Foreskin fibroblast (primary cell): ENCODE measurements at places on chromosomes 6 and 20.

DNA sequence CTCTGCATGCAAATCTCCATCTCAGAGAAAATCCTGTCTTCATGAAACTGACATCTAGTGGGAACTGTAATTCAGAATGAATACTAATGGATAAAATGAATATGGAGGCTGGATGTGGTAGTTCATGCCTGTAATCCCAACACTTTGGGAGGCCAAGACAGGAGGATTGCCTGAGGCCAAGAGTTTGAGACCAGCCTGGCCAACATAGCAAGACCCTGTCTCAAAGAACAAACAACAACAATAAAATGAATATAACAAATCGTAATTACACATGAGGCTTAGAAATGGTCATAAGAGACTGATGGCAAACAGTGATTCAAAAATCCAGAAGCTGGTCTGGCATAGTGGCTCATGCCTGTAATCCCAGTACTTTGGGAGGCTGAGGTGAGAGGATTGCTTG lies 44.6 kb upstream of the DSN1 start:
- no peak for DNase-seq

DNA sequence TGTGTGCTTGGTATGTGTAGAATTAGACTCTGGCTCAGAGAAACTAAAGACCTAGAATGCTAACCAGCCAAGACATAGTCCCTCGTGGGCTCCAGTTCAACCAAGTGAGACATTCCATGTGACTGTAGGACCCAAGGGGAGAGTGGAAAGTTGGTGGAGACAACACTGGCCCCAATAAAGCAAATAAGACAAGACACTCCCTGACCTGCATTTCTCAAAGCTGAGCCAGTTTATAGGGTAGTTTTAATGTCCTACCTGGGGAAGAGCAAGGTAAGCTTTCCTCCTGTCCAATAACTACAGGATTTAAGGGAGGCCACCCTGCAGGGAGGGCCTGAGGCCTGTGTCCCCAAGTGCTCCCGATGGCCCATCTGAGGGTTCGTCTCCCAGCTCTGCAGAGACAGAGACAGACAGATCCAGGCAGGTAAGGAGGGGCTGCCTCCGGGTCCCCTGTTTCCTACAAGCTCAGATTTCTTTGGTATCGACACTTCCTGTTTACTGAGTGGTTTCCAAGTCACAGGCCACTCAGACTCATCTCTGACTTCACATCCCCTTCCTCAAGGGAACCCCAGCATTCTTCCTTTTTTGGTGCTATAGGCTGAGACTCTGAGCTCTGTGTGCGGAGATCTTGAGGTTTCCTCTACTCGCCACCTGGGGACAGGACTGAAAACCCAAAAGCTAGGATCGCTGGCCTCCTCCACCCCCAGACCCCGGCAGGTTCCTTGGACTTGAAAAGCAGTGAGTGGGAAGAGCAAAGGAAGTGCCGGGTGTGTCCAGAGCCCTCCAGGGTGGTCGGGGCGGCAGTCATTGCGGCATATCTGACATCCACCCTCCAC lies 92.4 kb downstream of the PRND start:
- DNase-seq = no peak

GRCh38 chr6:53148684-53149083 lies at the start of gene GCM1:
GCM1 (minus strand) TSS chr6:53148841; CDS start chr6:53145632, 3,209 bp downstream.
- DNase-seq = no peak

DNA sequence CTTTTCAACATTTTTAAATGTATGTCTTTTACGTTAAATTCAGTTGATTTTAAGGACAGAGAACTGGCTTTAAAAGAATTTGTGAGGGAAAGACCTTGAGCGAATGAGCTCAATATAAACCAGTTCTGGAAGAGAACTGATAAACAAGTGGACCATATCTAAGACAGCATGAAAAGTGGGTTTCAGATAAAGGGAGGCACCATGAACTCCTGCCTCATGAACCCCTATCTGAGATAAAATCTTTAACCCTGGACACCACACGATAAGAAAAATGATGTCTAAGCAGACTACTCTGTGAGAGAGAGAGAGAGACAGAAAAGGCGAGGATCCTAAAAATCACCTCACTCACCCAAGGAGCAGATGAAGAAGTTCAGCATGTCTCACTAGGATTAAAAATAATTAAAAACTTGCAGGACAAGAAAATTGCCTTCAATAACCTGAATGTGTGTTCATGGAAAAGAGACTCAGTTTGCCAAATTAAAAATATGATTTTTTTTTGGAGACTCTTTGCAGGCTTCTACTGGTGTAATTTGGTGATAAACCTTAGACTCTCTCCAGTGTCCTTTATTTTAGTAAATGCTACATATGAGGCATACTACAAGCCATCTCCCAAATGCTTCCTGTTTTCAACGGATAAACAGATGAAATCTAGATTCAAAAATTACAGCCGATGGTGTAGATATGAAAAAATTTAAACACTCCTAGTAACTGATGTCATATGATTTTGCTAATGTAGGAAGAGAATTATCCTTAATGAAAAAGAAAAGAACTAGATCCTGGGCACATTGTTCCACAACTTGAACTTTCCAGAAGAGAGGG lies 299.5 kb downstream of the ADGB start:
- DNase-seq = no peak

DNA sequence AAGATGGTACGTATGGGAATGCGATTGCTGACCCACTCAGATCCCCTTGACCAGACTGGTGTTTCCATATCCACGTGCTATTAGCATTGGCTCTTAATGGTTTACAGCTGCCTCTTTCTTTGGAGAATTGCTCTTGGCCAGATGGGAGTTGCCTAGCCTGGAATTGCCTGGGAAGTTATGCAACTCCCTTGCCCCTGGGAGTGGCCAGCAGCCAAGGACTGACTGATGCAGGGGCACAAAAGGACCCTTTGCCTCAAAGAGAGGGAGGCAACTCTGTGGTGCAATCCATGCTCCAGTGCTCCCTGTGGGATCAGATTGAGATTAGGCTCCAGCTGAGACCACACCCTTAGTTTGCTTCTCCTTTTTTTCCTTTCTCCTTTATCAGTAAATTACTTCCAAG lies 203.5 kb upstream of the JAG1 start:
- peak; percentile 79 for DNase-seq

DNA sequence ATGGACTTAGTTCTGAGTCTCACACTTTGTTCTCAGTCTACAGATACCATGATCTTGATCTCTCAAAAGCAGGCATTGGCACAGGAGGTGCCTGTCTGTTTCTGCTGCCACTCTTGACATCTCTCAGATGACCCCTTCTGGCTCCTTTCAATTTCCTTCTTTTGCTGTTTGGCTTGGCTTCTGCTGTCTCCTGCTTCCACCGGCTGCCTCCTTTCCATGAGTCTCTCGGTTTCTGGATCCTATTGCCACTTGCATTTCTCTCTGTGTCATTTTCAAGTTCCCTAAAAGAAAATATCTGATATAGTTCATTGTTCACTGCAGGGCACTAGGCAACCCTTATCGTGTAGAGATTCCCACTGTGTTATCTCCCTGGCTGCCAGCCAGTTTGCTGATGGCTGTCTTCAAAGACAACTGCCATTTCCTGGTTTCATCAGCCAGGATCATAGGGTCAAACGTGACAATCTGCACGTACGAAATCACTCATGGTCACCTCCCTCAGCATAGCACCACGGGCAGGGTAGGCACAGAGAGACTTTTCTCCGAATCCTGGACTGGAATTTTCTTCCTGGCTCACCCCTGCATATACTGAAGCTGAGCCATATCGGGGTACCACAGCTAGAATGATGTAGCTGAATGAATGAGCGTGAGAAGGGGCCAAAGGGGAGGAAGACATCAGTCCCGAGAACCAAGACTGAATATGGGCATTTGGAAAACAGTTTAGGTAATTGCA lies 144.6 kb upstream of the TMEM170B start:
- DNase-seq = peak; percentile 12

- DNase-seq = no peak
These were observed 9.7 kb upstream of the CCR6 start for GRCh38 chr6:167113047-167113754.

GRCh38 chr6:13053006-13053461 lies 275.3 kb downstream of the TBC1D7 start:
- no peak for DNase-seq

- DNase-seq = peak; percentile 38
These were observed 19.9 kb downstream of the ZNF451 start for GRCh38 chr6:57109880-57110279.

DNA sequence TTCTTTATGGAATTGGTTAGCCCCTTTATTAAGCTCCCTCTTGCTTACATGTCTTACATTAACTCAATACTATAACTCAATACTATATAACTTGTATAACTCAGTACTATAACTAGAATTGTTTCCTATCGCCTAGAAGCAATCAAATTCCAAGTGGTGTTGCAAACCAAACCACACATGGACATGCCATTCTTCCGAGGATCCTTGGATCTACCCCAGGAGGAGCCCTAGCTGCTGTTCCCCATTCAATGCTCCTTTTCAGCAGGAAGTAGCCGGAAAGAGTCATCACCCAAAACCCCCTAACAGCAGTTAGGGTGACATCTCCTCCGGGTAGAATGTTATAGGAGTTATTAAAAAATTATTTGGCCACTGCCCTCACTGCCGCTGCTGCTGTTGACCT lies 40.5 kb downstream of the PLN start:
- DNase-seq = peak; percentile 45

DNA sequence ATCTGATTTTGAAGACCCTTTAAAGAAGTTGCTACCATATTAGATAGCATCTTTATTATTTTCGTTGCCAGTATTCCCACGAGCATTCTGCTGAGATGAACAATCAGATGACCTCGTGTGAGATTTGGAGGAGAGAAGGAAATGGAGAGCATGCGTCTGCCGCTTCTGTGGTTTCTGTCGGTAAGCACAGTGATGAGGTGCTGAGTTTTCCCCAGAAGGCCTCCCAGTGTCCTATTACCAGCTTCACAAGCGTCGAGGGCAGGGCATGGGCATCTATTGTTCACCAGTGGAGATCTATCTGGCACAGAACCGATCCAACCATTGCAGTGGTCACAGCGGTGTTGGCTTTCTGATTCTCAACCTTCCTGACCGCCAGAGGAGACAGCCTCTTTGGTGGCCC lies 29.4 kb downstream of the TRAF3IP2 start:
- peak; percentile 84 for DNase-seq

DNA sequence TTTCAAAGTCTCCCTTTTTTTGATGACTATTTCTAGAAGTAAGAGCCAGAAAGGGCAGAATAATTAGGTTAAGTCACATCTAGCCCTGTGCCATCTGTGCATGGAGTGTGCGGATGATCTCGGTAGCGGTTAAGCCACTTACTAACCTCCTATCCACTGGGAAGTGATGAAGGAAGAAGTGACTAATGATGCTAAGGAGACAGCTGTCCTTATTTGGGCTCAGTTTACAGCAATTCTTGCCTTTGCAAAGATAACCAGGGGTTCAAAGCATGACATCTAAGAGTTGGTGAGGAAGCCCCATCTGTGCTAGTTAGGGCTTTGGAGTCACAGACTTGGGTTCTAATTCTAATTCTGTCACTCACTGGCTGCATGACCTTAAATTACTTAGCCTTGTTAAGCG lies 62.4 kb upstream of the RREB1 start:
- DNase-seq = no peak

GRCh38 chr6:24415753-24416152 lies 13.0 kb downstream of the MRS2 start:
- DNase-seq = no peak

DNA sequence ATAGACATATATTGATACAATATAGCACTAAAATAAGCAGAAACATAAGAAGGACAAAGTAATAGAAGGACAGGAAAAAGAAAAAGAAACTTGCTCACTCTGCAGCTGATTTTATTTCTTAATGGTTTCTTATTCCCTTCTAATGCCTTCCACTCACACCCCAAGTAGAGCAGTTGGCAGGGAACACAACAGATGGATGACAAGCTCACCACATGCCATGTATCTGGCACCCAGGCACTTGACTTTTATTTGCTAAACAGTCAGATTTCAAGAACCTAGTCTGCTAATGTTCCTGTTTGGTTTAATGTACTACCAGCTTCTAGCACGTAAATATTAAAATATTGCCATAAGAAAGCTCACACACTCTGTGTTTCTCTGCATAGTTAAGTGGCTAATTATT lies 87.1 kb downstream of the COL19A1 start:
- no peak for DNase-seq

GRCh38 chr6:35782424-35782823 lies 1.6 kb downstream of the CLPSL1 start:
- DNase-seq = no peak

GRCh38 chr6:101537753-101538316 lies 144.3 kb downstream of the GRIK2 start:
- DNase-seq = peak; percentile 23

DNA sequence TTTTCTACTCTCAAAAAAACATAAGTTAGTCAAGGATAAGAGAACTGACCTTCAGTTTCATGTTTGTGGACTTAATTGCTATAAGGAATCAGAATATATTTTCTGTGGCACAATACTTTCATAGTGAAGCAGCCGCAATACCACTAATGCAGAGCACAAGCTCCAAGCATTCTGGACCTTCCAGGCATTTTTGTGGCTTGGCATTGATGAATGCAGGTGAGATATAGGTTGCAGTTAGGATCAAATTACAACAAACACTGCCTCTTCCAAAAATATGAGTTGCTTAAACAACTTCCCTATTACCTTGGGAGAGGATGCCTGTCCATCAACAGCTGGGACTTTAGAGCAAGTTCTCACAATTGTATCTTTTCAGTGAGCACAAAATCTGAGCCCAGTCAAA lies 162.8 kb upstream of the RSPO3 start:
- no peak for DNase-seq

DNA sequence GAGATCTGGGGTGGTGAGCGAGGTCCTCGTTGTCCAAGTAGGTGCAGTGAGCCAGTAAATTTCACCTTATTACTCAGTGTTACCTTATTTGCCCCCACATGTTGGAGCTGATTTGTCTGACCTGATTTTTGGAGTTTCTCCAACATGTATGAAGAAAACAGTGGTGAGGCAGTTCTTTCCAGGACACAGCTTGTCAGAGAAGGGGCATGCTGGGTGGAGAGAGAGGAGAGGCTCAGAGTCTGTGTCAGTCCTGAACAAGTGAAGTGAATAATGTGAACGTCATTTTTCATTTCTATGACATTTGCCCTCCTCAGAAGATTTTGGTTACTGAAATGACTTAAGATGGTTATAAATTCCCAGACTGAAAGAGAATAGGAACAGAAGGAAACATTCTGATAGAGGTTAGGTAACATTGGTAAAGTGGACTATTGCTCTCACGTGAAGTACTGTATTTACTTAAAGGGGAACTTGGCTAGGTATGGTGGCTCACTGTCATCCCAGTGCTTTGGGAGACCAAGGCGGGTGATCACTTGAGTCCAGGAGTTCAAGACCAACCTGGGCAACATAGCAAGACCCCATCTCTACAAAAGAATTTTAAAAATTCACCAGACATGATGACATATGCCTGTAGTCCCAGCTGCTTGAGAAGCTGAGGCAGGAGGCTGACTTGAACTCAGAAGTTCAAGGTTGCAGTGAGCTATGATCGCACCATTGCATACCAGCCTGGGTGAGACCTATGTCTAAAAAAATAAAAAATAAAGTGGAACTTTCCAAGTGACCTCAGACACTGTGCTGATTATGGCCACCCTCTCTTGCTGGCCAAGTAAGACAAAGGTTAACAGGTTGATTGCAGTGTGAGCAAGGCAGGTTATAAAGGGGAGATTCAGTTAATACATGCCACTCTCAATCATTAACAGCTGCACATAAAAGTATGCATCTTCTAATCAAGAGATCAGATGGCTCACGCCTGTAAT lies 184.3 kb downstream of the EDN1 start:
- no peak for DNase-seq

GRCh38 chr6:33718713-33719112 lies 7.2 kb upstream of the UQCC2 start:
- DNase-seq = no peak
